NCI-H1105 treated with DMSO at 0.1 percent for 48 hours (cell line): ENCODE measurements at places on chromosomes 6 and 20.

DNA sequence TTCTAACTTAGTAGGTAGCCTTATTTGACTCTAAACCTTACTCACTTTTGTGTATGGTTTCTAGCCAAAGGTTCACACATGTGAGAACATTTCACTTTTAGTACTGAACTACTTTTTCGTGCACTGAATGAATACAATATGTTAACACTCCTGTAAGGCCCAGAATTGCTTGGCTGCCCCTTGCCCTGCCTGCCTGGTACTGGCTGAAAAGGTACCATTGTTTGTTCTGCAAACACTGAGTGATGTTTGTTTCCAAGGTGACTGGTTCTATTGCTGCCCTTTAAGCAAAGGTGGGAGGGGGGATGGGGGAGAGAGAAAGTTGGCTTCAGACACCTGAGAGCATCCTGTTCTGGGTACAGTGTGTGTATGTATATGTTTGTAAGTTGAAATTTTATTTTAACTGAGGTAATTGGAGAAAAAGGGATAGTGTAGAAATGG lies 31.2 kb downstream of the RREB1 start:
- DNase-seq = peak; percentile 89

DNA sequence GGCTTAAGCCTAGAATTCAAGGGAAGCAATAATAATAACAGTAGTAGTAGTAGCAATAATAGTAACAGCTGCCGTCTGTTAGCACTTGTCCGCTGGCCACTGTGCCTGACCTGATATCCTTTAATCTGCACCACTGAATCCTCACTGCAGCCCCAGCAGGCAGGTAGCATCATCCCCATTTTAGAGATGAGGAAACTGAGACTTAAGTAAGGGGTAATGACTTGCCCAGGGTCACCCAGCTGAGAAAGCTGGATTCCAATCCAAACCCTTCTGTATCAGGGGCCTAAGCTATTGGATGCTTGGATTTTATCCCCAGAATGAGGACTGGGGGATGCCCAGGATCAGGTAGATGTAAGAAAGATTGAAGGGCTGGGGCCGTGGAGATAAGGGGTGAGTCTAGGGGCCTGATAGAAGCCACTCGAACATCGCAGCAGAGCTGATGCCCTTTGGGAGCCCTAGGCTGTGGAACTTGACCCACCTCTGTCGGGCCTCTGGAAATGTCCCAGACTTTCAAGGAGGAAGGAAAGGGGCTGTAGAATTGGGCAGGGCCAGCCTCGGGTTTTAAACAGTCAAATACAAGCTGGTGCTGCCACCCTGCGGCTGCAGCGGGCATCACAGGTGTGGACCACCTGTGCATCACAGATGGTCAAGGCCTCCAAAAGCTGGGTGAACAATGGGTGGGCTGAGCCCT lies 102.1 kb upstream of the MYL9 start:
- DNase-seq = peak; percentile 21

DNA sequence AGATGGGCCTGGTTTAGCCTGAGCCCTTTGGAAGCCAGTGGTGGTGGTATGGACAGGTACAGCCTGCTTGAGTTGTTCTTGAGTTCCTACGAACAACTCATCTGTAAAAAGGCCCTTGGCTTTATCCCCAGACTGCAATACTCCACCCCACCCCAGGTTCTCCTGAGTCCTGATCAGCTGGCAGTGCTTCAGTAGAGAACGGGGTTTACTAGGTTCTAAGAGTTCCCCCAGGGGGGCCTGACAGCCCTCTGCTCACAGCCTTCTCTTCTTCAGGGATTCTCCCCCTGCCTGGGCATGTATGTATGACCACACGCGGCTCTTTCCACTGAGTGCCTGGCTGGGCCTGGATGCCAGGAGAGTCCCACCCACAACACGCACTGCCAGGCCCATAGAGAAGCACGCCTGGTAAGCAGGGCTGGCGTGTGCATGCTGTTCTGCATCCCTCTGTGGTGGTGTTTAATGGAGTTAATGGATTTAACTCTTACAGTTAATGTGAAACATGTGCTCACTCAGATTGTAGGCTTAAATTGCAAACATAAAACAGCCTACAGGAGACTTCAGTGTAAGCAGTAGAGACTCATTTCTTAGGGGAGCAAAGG lies 44.3 kb upstream of the SLC4A11 start:
- DNase-seq = no peak

- DNase-seq = no peak
Observed at GRCh38 chr20:36468149-36469000, 72.9 kb upstream of the MYL9 start.

DNA sequence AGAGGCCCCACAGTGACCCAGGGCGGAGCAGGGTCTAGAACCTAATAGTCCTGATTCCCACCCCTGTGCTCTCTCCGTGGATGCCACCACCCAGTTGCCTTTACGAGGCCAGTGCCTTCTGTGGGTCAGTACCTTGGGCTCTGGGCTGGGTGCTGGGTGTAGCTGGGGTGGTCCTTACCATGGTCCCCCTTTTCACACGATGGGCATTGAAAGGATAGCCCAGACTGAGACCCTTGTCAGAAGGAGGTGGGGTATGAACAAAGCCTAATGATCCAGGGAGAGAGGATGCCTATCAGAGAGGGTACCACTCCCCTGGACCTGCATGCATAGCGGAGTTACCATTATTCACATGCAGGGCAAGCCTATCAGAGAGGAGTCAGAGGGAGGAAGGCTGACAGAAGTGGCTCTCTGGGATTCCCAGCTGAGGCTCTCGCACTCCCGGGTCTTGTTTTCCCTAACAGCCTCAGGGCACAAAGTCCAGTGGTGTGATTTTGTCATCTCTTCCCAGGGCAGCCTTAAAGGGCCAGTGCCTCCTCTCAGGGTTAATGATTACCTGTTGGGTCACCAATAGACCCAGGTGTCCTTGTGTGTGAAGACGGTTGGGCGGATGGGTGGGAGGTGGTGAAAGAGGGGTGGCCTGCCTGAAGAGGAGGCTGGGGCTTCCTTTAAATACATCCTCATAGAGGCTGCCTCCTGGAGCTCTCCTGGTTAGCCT lies 36.2 kb downstream of the VEGFA start:
- DNase-seq = no peak

- DNase-seq = peak; percentile 93
Observed at GRCh38 chr6:79421707-79422484, 115.3 kb downstream of the LCA5 start.

GRCh38 chr6:138035070-138035469 lies 72.1 kb downstream of the PERP start:
- peak; percentile 48 for DNase-seq

- no peak for DNase-seq
Observed at GRCh38 chr6:138647006-138647405, 126.6 kb upstream of the CCDC28A start.

- peak; percentile 52 for DNase-seq
Observed at GRCh38 chr20:43194137-43194536, 4.4 kb upstream of the PTPRT start.

- DNase-seq = peak; percentile 24
Observed at GRCh38 chr6:29870104-29870503, 42.5 kb downstream of the HLA-G start.

GRCh38 chr6:157625764-157626163 lies 197.3 kb upstream of the SNX9 start:
- DNase-seq = no peak

- DNase-seq = no peak
Observed at GRCh38 chr6:169881976-169882375, 130.6 kb downstream of the ERMARD start.

DNA sequence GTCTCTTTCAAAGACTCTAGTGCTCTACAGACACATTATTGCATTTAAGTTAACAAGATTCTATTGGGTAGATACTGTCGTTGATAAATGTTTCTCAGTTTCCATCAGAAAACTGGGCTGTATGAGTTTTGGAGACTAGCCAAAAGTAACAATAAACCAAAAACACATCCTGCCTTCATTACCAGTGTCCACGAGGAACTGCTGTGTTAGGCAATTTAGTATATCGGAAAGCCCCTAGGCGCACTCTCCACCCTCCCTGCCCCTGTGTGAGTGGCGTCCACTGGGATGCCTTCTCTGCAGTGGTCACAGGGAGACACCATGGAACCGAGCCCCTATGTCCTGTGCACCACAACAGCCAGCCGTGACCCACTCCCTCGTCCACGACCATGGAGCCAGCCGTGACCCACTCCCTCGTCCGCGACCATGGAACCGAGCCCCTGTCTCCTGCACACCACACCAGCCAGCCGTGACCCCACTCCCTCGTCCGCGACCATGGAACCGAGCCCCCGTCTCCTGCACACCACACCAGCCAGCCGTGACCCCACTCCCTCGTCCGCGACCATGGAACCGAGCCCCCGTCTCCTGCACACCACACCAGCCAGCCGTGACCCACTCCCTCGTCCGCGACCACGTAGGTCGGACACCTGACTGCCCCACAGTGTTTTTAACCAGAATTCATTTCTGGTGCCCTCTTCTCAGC lies 35.3 kb downstream of the DLL1 start:
- no peak for DNase-seq

- no peak for DNase-seq
Observed at GRCh38 chr6:137610702-137611101, 116.5 kb upstream of the OLIG3 start.

- DNase-seq = peak; percentile 55
Observed at GRCh38 chr6:53925891-53926290, 131.1 kb downstream of the LRRC1 start.

- DNase-seq = no peak
Observed at GRCh38 chr6:160279850-160280249, 21.2 kb upstream of the SLC22A2 start.

DNA sequence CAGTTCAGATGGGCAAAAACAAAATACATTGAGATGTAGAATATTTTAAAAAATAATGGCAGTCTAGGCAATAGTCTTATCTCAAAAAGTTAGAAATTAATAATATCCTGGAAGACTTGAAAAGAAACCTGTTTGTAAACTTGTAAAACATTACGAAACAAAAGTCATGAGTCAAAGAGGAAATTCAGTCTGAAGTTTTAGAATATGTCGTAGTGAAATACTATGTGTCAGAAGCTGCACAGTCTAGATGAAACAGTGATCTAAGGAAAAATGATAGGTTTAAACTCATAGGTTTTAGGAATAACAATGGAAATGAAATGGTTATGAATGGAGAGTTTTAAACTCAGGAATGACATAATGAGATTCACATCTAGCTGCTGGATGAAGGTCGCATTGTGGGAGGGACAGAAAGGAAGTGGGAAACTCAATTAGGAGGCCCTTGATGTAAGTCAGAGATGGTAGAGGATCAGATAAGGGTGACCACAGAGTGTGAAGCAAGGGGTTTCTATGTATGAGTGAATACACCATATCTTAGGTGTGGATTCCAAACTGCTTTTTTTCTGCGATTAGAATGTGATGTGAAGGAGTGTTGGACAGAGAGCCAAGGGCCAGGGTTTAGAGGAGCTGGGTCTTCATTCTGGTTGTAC lies 2.8 kb downstream of the SNRPB2 start:
- DNase-seq = no peak

GRCh38 chr6:42043787-42044475 lies 6.4 kb upstream of the TAF8 start:
- peak; percentile 76 for DNase-seq

DNA sequence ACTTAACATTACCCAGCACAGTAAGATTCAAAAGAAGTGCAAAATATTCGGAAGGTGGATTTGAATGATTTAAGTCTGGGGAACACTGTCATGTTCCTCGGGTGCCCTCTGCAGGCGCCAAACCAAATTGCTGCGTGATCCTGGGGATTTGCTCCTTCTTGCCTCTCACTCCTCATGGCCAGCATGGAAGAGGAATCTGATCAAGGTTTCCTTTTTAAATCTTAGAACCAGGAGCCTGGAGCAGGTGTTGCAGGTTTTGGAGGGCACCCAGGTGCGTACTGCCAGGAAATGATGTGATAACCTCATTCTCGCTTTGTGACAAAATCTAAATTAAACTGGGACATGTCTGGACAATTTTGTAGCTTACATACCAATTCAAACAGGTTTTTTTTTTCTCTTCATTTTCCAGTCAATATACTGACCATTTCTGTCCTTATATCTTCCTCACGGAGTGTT lies 8.1 kb upstream of the PFDN4 start:
- peak; percentile 41 for DNase-seq

DNA sequence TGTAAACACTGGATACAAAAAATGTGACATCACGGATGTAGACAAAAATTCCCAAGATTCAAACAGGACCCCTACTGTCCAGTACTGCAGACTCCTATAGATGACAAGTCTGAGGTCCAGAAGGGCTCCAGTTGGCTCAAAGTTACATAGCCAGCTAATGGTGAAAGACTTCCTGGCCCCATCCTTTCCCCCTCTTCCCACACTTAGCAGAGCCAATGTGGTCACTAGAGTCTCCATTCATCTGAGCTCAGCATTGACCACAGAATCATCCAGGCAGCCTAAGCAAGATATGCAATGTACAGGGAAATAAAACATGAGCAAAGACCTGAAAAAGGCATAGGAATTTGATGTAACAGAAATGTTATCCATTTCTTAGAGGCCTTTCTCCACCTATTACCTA lies 180.5 kb downstream of the ADAT2 start:
- DNase-seq = no peak

GRCh38 chr20:58752565-58752964 lies 60.0 kb downstream of the NPEPL1 start:
- no peak for DNase-seq

GRCh38 chr6:136294621-136295020 lies 5.0 kb upstream of the BCLAF1 start:
- DNase-seq = no peak

- no peak for DNase-seq
Observed at GRCh38 chr20:58145506-58146080, 82.9 kb downstream of the ANKRD60 start.

DNA sequence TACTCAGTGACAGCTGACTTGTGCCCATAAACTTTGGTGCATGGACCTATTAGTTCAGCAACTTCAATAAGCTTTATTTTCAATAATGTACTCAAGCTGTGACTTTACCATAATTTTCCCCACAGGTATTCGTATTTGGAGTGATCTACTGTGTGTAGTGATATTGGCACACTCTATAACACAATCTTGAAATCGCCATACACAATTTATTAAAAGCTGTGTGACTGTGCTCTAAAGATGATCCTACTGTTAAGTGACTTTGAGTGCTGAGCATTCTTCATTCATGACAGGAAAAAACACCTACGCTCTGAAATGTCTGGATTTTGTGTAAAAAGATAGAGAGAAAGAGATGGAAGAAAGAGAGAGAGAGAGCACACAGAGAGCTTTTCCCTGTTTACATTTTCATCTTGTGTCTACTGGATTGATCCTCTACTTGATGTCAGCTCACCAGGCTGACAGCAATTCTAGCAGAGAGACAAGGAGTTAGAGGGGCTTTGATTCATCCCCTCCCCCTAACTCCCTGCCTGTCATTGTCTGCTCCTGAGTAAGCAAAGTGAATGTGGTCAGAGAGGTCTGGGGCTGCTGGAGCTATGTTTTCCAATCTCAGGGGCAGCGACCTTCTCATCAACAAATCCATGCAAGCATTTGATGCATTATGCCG lies 538.7 kb upstream of the POU3F2 start:
- no peak for DNase-seq

DNA sequence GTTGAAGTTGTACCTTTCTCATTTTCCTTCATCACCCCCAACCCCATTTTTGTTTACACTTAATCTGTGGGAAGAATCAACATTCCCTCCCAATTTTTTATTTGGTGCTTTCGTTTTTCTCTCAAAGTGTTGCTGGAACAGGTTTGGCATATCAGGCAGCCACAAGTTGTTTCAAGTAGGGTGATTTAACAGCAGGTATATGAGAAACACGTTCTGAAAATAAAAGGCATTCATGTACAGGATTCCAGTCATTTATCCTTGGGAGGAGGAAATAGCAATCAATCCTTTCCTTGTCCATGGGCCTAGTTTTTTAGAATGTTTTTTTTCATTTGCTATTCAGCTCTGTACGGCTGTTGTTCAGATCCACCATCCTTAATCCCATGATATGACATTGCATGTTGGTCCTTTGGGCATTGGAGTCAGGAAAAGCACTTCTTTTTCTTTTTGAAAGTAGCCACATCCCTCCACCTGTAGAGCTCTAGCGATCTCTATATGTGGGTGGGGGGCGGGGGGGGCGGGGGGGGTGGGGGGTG lies 120.2 kb downstream of the JARID2 start:
- DNase-seq = no peak
